ENCODE measurements at places on chromosomes 1 and 21.

GRCh38 chr1:236734141-236734765 lies 48.0 kb downstream of the ACTN2 start:
- no peak for DNase-seq

- no peak for DNase-seq
Observed at GRCh38 chr1:233097546-233097945, 147.1 kb downstream of the NTPCR start.

DNA sequence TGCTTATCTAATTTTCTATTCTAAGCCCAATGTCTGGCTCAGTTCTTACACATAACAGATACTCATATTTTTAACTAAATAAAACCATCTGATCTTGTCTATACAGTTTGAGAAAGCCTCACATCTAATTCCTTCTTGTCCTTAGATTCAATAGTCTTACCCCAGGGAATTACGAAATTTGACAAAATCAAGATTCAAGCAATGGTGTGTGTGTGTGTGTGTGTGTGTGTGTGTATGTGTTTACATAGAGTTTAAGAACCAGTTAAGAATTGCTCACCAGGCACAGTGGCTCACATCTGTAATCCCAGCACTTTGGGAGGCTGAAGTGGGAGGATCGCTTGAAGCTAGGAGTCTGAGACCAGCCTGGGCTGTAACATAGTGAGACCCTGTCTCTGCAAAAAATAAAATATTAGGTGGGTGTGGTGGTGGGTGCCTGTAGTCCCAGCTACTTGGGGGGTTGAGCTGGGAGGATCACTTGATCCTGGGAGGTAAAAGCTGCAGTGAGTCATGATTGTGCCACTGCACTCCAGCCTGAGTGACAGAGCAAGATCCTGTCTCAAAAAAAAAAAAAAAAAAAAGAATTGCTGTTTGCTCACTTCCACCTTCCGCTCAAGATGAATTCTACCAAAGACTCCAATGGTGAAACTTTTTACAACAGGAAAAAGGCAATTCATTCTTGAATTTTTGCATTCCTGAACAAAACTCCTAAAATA lies 6.2 kb downstream of the WDR64 start:
- no peak for DNase-seq

DNA sequence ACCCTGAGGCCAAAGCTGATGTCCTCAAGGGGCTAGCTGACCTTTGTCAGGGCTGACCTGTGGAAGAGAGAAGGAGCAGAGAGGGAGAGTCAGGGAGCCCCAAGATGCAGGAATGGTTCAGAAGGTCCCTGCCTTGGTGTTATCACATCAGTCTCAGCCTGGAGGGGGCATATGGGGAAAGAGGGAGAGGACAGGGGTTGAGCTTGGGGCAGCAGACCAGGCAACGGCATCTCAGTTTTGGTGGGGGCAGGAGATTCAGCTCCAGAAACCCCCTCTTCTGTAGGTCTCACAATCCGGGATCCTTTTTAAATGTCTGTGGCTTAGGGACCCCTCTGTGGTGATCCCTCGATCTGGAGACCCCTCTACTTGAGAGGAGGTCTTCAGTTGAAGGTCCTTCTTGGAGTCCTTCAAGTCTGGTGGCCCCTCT lies 815 bp downstream of the S100A13 start:
- no peak for DNase-seq

- DNase-seq, result no peak
Observed at GRCh38 chr1:221845650-221846371, 103.9 kb upstream of the DUSP10 start.

DNA sequence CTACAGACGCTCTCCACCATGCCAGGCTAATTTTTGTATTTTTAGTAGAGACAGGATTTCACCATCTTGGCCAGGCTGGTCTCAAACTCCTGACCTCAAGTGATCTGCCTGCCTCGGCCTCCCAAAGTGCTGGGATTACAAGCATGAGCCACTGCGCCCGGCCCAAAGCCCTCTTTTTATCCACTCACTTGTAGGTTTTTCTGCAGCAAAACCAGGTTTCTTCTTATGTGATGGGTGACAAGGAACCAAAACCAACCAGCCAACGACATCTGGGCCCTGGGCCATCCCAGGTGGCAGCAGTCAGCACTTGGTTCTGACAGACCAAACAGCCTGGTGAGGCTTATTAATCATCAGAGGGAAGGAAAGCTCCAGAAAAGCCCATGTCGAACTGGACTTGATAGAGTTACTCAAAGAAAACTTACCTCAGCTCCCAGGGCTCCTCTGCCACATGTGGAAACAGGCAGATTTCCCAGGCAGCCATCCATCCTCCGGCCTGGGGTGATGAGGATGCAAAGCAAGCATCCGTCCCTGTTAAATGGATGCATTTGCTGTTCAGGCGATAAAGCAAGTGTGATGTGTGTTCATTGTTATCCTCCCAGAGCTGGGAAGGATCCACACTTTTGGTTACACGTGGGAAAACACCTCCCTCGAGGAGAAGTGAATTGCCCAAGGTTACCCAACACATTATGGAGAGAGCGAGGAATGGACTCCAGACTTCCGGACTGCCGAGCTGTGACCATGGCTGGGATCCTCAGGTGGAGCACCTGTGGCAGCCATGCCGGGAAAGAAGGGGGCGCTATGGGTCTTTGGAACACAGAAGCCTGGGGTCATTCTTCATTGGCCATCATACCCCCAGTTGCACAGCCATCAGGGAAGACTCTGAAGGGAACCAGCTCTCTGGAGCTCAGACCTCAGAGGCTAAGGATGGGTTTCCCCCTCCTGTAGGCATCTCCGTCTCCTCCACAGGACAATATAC lies 118.8 kb downstream of the HUNK start:
- DNase-seq, result no peak

DNA sequence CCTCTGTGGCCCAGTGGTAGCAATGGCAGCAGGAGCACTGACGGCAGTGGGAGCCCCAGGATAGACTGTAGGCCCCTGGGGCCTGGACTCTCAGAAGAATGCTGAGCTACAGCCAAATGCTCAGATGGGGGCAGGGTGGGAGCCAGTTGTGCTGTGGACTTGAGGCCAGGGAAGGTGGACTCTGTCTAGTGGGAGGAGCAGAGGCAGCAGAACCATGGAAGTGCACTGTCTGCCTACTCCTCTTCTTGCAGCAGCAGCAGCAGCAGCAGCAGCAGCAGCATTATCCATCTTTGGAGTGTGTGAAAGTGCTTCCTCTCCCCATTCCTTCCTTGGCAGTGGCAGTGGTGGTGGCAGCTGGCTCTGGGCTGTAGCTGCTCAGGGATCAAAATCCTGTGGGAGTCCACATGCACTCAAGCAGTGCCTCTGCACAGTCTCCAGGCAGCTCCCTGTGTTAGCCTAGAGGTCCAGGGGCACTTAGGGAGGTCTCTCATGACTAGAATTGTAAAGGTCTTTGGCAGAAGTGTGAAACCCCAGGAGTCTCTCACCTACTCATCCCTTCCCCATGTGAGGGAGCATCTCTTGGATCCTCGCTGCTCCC lies 917.9 kb upstream of the B3GALT2 start:
- no peak for DNase-seq

DNA sequence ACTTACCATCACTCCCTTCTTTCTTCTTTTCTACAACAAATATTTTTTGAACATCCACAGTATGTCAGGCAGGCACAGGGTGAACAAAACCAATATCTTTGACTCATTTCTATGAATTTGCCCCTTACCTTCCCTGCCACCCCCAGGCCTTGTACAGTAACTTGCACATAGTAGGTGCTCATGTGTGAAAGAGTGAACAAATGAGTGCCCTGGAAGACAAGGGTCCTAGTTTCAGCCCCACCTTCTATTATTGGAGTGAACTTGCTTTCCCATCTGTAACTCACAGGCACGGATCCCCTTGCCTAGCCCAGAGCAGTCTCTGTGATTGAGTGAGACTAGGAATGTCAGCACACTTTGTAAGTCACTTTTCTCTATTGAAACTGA lies 12.8 kb downstream of the ZDHHC18 start:
- no peak for DNase-seq

GRCh38 chr1:155196893-155197638 lies 10.6 kb downstream of the THBS3 start:
- no peak for DNase-seq

GRCh38 chr1:52556641-52557360 lies 3.9 kb upstream of the TUT4 start:
- no peak for DNase-seq

- DNase-seq, result no peak
Observed at GRCh38 chr21:31720330-31720729, 11.6 kb downstream of the SCAF4 start.

GRCh38 chr21:45357436-45358260 lies 47.3 kb upstream of the COL18A1 start:
- DNase-seq, result no peak

DNA sequence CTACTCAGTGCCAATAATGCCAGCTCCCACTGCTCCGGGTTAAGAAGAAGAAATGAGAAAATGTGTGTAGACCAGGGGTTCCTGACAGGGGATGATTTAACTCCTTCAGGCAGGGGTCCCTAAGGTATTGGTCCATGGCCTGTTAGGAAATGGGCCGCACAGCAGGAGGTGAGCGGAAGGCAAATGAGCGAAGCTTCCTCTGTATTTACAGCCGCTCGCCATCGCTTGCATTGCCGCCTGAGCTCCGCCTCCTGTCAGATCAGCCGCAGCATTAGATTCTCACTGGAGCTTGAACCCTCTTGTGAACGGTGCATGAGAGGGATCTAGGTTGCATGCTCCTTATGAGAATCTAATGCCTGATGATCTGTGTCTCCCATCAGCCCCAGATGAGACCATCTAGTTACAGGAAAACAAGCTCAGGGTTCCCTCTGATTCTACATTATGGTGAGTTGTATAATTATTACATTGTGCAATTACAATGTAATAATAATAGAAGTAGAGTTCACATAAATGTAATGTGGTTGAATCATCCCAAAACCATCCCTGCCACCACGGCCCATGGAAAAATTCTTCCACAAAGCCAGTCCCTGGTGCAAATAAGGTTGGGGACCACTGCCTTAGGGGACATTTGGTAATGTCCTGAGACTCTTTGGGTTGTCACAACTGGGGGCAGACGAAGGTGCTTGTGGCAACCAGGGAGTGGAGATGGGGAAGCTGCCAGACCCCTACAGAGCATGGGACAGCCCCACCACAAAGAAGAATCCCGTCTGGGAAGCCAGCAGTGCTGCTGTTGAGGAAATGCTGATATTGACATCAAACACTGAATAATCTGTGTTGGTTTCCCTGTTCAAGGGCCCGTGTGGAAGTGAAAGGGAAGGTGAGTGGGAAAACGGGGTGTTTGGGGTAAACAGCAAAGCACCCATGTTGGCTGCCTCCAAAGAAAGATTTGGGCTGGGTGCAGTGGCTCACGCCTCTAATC lies 60.8 kb downstream of the DHRS3 start:
- DNase-seq, result no peak

GRCh38 chr1:3028531-3029282 lies 7.4 kb downstream of the ACTRT2 start:
- no peak for DNase-seq

- no peak for DNase-seq
Observed at GRCh38 chr1:59415286-59415850, 118.5 kb downstream of the FGGY start.

GRCh38 chr1:167697667-167698141 lies 24.1 kb upstream of the MPZL1 start:
- no peak for DNase-seq

DNA sequence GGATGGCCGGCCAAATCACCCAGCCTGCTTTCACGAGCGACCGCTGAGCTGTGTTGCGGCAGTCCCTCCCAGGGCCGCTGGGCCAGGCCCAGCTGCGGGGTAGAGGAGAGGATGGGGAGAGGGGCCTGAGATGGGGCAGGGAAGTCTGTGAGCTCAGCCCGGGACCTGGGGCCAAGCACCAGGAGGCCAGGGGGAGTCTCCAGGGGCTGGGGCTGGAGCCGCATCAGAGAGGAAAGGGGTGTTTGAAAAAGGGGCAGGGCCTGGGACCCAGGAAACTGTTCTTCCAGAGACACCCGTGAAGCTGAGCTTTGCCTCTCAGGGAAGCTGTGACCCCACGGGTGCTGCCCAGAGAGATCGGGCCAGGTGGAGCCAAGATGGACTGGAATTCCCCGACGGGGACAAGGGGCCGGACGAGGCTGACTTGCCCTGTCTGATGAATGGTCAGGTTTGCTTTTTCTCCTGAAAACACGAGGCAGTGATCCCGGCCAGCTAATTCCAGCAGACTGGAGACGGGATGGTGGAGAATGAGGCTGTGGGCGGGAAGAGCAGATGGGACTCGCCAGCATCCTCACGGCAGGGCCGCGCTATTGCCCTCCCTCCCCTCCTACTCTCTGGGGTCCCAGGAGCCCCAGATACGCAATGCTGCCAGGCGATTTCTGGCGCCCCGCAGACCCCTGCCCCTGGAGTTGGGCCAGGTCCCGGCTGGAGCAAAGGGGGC lies 40.3 kb upstream of the COL18A1 start:
- DNase-seq, result no peak

GRCh38 chr1:116340506-116341231 lies 32.4 kb upstream of the ATP1A1 start:
- DNase-seq, result no peak

- DNase-seq, result no peak
Observed at GRCh38 chr1:228695015-228695955, 40.0 kb upstream of the RHOU start.

GRCh38 chr1:67317803-67318202 lies 10.1 kb downstream of the IL12RB2 start:
- no peak for DNase-seq

DNA sequence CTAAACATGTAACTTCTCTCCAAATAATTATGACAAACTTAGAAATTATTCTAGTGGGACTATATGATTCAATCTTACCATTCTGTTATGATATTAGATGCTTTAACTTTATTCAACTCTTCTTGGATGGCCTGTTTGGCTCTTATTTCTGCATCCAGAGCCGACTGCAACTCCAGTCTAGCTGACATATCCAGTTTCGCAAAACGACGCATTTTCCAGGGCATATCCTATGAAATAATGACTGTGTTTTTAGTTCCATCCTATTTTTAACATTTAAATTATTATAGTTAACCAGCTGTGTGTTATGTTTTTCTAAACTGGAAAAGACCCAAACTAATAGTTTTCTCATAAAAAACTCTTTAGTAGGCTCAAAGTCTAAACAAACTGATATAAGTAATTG lies 133.7 kb downstream of the COQ8A start:
- DNase-seq, result no peak

- no peak for DNase-seq
Observed at GRCh38 chr1:27122652-27123051, 32.3 kb downstream of the SLC9A1 start.

All from germinal center (tissue), 1 donor.